ENCODE measurements at places on chromosomes 1 and 21. TPM values are rescaled to one million over a fixed set of nuclear protein-coding genes. Genes with fewer than 3 reads are reported as not detected.

WNT9A gene
- 1.3 TPM for total RNA-seq

CD48 gene
- total RNA-seq, result 5.3 TPM

PIK3R3 gene
- total RNA-seq, result 72.6 TPM

HSD3B1 gene
- not detected for total RNA-seq

COA6 gene
- total RNA-seq, result 28.0 TPM

PTBP2 gene
- total RNA-seq, result 24.0 TPM

CRP gene
- not detected for total RNA-seq

IL22RA1 gene
- not detected for total RNA-seq

MCOLN2 gene
- 0.29 TPM for total RNA-seq

ANKRD34A gene
- total RNA-seq, result 0.74 TPM

HTR6 gene
- not detected for total RNA-seq

DNALI1 gene
- 3.1 TPM for total RNA-seq

ZBTB37 gene
- 14.5 TPM for total RNA-seq

NBPF6 gene
- total RNA-seq, result not detected

SPRR2E gene
- not detected for total RNA-seq

RAD54L gene
- not detected for total RNA-seq

HLCS gene
- total RNA-seq, result 18.8 TPM

SPTA1 gene
- 0.55 TPM for total RNA-seq

Measured in mesenteric fat pad (tissue), 1 donor.